ENCODE measurements at places on chromosomes 6 and 20. TPM values are rescaled to one million over a fixed set of nuclear protein-coding genes. Genes with fewer than 3 reads are reported as not detected.

Gene VWA7
- total RNA-seq, result 5.7 TPM

Gene CLPSL1
- total RNA-seq, result not detected

- DNase-seq, result no peak
Observed at GRCh38 chr6:64538722-64539121, 903.1 kb downstream of the PHF3 start.

- no peak for DNase-seq
Observed at GRCh38 chr6:133814797-133815196, 74.1 kb upstream of the TCF21 start.

DNA sequence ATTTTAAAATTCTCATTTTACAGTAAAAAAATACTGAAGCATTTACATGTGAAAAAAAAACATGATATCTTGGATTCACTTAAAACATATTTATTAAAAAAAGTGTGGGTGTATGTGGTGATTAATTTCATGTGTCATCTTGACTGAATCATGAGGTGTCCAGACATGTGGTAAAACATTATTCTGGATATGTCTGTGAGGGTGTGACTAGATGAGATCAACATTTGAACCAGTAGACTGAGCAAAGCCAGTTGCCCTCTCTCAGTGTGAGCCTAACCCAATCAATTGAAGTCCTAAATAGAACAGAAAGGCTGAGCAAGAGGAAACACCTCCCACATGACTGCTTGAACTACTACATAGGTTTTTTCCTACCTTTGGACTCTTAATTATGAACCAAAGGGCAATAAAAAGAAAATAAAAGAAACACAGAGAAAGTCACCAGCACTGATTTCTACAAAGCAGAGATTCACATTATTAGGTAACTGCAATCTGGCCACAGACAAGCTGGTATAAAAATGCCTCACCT is 90.5 kb upstream of the VGLL2 start:
- no peak for DNase-seq

- DNase-seq, result no peak
Observed at GRCh38 chr6:13033145-13033544, 295.2 kb downstream of the TBC1D7 start.

Data from activated naive CD8-positive, alpha-beta T cell treated with anti-CD3 and anti-CD28 coated beads, Interleukin-2, amount 10 ng/mL, durations not matched to agents 7 days and 5 days (primary cell).